ENCODE measurements at places on chromosomes 4 and X.

DNA sequence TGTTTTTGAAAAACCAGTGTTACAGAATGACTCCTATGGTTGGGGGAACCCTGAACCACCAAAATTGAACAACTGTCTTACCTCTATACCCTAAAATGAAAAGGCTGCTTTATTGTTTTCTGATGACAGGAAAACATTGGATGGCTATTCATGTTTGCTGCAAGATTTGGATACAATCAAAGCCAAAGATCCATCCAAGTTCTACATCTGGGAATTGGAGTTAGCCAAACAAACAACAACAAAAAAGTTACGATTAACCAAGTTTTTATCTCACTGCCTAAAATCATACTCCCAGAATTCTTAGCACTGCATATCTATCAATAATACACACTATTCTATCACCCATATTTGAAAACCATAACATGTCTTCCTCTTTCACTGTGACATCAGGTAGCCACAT lies 349.7 kb upstream of the SLC7A11 start:
- no peak for DNase-seq

DNA sequence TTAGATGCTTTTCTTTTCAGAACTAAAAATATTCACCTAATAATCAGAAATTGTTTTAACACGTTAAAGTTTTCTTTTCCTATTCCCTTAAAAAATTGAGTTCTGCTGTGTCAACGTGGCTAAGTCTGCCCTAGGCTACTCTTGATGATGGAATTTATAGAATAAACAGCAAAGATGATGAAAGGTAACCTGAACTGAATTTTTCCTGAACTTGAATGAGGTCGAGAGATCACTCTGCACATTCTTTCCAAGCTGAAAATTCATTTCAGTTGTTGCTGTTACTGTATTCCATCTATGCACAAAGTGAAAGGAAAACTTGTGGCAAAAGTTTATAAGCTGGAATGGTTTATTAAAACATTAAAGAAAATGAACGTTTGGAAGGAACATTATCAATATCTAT lies 245.9 kb upstream of the GIMD1 start:
- no peak for DNase-seq

- DNase-seq, result no peak
Observed at GRCh38 chrX:16320765-16321355, 153.6 kb downstream of the MAGEB17 start.

DNA sequence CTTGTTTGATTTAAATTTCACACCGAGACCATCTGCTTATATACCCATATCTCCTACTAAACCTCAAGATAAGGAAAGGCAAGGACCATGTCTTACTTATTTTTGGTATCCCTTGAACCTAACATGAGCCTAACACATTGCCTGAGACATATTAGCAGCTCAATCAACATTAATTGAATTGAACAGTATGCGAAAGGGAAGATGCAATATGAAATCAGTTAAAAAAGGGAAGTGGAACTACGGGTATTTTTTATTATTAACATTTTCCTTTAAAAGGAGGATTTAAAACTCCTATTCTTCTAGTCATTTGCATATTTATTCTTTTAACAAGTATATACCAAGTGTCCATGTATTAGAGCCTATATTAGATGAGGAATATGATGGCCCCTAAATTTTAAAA lies 197.0 kb downstream of the CAMK2D start:
- DNase-seq, result no peak

- DNase-seq, result no peak
Observed at GRCh38 chr4:143252478-143252877, 67.8 kb downstream of the USP38 start.

- no peak for DNase-seq
Observed at GRCh38 chr4:181688432-181688831, 554.8 kb upstream of the TENM3 start.

- DNase-seq, result no peak
Observed at GRCh38 chr4:45442466-45442865, 681.4 kb downstream of the GABRG1 start.

DNA sequence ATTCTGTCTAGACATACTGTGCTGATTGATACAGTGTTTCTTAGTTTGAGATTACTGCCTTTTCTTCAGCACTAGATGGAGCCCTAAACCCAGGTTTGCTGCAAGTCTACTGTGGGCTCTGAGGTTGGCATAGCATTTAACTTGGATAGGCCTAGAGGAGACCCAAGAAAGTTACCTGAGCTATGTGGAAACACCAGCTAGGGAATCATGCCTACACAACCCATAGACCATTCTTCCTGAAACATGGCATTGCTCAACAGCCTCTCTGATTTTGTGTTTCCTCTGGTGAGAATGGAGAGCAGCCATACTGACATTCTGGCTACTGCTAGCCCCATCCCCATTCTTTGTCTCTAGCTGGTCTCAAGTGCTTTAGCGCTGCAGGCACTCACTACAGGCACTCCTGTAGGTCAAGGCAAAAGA lies 287.7 kb upstream of the PCDH18 start:
- no peak for DNase-seq

DNA sequence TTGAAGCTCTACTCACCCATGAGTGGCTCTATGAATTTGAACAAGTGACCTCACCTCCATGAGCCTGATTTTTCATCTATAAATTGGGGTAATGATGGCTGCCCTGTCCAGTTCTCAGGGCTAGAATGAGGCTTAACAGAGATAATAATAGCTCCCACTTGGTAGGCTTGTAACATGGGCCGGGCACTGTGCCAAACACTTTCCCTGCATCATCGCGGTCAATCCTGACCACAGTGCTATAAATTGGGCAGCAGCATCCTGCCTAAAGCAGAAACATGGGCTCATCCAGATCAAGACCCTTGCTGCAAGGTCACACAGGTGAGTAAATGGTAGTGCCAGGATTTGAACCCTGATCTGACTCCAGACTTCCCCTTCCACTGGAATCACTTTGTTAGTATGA lies 12.8 kb downstream of the APLN start:
- DNase-seq, result no peak

GRCh38 chr4:52659001-52659721 lies at the start of gene USP46:
USP46 (minus strand) TSS chr4:52659301; CDS start chr4:52659150, 151 bp downstream.
- peak; percentile 87 for DNase-seq

GRCh38 chr4:3123181-3123671 lies 48.7 kb downstream of the HTT start:
- DNase-seq, result no peak

GRCh38 chr4:89739311-89739988 lies 97.5 kb downstream of the SNCA start:
- no peak for DNase-seq

GRCh38 chrX:18149454-18149853 lies 71.2 kb downstream of the BEND2 start:
- no peak for DNase-seq

DNA sequence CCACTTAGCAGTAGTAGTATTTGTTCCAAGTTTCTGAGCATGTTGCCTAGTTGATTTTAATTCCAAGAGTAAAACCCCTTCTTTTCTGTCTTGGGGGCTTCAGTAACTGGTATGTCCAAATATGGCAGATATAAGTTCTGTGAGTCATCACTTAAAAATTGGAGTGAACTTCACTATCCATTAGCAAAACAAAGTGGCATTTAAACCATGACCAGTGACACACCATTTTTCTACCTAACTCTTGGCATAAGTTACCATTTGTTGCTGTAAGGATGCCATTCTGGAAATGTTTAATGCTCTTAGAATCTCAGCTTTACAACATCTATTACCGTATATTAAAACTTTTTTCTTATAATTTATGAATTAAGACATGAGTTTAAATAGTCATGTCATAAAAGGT lies 102.0 kb downstream of the CBR4 start:
- DNase-seq, result no peak

DNA sequence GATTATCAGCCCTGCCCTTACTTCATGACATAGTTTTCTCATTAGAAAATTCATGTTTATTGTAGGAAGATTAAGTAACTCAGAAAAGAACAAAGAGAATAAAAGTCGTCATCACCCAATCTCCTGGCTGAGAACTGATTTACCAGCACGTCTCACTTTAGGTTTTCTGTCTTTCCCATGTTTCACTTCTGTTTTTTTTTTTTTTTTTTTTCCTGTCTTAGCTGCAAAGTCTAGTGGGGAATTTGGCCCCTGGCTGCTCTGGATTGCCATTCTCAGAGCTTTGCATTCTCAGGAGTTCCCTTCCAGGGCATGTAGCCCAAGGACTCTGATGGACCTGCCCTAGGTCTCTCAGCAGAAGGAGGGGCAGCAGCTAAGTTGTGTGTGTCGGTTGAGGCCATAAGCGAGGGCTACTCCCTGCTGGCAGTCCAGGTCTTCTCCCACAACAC lies 57.8 kb downstream of the TMEM131L start:
- DNase-seq, result no peak

DNA sequence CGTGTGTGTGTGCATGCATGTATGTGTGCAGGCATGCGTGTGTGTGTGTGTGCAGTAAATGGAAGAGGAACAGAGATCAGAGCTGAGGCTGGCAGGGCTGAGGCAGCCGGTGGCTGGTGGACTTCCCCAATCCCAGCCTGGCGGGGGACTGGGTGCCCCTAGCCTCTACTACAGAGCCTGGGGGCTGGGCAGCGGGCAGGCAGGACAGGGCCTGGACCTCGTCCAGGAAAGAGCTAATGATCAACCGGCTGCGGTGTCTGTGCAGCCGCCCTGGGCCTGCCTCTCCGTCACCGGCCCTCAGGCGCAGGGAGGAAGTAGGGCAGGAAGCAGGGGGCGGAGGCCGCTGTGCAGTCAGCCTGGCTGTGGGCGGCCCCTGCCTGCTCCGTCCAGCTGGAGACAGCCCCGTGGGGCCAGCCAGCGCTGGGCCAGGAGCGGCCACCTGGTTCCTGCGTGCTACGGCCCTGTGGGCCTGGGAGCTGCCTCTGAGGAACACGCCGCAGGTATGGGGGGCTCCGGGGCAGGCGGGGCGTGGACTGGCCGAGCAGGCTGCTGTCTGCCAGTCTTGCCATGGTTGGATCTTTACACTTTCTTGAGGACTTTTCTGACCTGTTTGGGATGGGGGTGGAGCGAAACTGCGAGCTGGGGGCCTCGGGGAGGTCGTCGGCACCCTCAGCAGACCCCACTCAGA lies at the start of gene SH3TC1:
TSS of gene SH3TC1 (plus strand) at position 385 of the 688 bp plus-strand sequence. CDS start 5,905 bp downstream, outside the sequence.
- DNase-seq, result no peak

GRCh38 chr4:76426272-76426671 lies 5.3 kb upstream of the CCDC158 start:
- DNase-seq, result no peak

DNA sequence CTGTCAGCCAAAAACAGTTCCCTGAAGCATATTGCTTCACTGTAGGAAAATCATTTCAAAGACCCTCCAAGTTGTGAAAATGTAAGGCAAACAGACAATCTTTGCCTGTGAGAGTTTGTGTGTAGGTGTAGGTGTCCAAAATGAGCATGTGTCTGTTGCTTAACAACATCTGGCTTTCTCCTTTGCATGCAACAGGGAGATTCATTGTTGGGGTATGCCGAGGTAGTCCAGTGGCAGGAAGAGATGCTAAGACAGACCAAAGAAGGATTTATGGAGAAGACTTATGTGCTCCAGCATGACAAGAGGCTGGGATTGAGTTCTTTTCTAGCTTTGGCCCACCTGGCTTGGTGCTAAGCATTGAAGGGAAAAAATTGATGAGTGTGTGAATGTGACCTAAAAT lies 29.8 kb upstream of the SMAD1 start:
- DNase-seq, result no peak

- no peak for DNase-seq
Observed at GRCh38 chr4:184196730-184197385, 20.8 kb downstream of the ENPP6 start.

- DNase-seq, result no peak
Observed at GRCh38 chr4:31107362-31107761, 387.2 kb downstream of the PCDH7 start.

- no peak for DNase-seq
Observed at GRCh38 chr4:164012396-164013027, 518.0 kb downstream of the TMA16 start.

- DNase-seq, result no peak
Observed at GRCh38 chr4:98908182-98908581, 20.8 kb downstream of the EIF4E start.

DNA sequence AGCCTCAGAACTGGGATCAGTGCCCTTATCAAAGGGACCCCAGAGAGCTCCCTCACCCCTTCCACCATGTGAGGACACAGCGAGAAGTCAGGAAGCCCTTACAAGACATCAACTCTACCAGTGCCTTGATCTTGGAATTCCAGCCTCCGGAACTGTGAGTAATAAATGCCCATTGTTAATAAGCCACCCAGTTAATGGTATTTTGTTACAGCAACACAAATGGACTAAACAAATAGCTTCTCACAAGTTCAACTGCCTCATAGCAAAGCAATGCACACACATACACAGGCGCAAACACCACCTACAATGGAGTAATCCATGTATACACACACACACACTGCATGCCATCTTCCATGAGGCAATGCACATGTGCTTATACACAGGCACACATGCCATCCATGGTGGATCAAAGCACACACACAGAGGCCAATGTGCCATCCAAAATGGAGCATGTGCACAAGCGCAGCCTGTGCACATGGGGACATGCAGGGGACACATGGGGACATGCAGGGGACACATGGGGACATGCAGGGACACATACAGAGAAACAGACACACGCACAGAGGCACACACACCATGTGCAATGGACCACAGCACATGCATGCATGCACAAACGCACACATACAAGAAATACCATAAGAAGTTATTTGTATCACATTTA lies 137.6 kb upstream of the TBL1X start:
- no peak for DNase-seq

DNA sequence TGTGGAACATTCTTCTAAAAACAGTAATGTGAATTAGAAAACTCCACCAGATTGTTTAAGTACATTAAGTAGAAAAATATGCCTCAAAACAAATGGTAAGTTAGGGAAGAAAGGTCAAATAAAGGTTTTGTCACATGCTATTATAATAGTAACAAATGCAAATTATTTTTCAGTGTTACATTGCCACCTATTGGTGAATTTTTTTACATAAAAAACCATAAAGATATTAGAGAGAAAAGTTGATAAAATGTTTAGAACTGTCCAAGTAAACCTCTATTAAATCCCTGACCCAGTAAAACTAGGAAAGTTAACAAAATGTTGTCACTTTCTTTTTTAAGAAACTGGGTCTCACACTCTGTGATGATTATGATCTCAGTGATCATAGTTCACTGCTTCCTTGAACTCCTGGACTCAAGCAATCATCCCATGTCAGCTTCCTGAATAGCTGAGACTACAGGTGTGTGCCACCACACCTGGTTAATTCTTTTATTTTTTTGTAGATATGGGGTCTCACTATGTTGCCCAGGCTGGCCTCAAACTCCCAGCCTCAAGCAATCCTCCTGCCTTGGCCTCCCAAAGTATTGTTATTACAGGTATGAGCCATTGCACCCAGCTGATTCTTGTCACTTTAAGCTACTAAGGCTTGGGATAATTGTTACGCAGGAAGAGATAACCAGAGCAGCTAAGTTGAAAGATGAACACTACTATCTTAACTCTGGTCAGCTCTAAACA lies 157.6 kb downstream of the ATRX start:
- no peak for DNase-seq

GRCh38 chr4:2194496-2194895 lies 47.4 kb downstream of the HAUS3 start:
- DNase-seq, result no peak

GRCh38 chr4:93658443-93658842 lies 170.1 kb upstream of the ATOH1 start:
- no peak for DNase-seq

- no peak for DNase-seq
Observed at GRCh38 chr4:176734461-176734860, 58.3 kb downstream of the VEGFC start.

Measured in vagina (tissue), 2 donors.